ENCODE measurements at places on chromosomes 16 and 17. TPM values are rescaled to one million over a fixed set of nuclear protein-coding genes. Genes with fewer than 3 reads are reported as not detected.

ITGAL gene
- 187 TPM for total RNA-seq

DNA sequence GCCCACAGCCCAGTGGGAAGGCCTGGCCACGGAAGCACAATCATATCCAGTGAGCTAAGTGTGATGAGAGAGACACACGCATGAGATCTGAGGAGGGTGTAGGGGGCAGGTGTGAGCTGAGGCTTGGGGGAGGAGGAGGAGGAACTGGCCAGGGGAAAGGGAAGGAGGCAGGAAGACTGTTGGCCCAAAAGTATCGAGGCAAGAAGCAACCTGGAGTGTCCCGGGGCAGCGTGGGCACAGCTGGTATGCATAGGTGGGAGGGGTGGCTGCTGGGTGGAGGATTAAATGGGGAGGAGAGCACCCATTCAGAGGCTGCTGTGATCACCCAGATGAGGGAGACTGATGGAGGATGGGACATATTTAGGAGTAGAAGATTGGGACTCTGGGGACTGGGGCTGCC is 41.4 kb downstream of the ARHGAP27 start:
- no peak for DNase-seq

DNA sequence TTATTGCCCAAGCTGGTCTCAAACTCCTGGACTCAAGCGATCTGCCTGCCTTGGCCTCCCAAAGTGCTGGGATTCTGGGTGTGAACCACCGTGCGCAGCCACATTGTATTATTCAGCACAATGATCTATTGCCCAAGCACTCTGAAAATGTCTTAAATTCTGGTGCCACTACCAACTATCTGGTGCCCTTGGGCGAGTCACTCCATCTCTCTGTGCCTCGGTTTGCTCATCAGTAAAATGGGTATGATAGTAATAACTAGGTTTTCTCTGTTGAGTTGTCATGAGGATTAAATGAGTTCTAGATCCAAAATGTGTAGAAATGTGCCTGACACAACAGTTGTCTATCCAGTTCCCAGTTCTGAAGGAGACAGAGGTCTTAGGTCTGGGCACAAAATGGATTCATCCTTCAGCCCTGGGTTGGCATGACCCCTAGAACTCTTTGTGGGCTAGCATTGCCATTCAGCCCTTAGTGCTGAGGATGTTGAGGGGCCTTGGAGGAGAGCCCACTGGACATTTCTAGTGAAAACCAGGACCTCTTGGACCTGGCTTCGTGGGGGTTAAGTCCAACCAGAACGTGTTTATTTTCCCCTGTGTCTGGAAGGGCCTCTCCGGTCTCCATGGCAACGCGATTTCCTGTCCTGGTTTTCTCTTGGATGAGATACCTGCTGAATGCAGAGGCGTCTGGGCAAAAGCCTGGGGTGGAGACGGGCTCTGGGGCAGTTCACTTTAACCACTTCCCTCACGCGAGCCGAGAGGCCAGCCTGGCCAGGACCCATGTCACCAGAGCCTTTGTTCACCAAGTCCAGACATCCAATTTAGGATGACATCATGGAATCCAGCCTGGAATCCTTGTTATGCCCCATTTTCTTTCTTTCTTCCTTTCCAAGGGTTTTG is 43.7 kb upstream of the TNRC6A start:
- DNase-seq, result no peak

GRCh38 chr16:85891033-85891775 is 7.8 kb upstream of the IRF8 start:
- DNase-seq, result no peak

MT1A gene
- not detected for total RNA-seq

SLC52A1 gene
- not detected for total RNA-seq

DNA sequence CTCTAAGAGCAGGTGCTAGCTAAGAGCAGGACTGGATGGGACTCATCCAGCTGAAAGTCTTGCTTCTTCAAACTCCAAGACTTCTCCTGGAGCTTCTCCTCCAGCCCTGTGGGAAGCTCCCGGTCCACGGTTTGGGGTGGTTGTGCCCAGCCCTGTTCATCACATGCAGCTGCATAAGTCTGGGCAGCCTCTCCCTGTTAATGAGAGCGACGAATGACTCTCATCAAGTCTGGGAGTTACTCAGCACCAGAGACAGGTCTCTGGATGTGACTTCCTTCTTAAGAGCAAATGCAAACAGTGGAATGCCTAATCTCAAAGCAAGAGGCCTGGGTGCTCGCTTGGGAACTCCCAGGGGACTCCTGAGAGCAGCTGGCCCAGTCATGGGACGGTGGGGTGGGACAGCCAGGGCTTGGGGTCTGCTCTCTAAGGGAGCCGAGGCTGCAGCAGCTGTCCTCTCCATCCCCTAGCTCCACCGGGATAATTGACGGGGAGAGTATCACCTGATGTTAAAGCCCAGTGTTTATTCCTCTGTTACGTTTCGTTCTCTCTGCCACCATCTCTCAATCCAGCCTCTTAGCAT is 35.3 kb upstream of the CRHR1 start:
- DNase-seq, result no peak

- no peak for DNase-seq
These were observed 34.3 kb upstream of the SLC12A3 start for GRCh38 chr16:56830669-56831068.

EVI2A gene
- 44.4 TPM for total RNA-seq

GRCh38 chr16:87093804-87094555 is 223.2 kb downstream of the C16orf95 start:
- DNase-seq, result no peak
